ENCODE measurements at places on chromosomes 1 and 21.

- peak; percentile 70 for DNase-seq
Measured at GRCh38 chr1:12031039-12031980, 12.0 kb downstream of the MIIP start.

DNA sequence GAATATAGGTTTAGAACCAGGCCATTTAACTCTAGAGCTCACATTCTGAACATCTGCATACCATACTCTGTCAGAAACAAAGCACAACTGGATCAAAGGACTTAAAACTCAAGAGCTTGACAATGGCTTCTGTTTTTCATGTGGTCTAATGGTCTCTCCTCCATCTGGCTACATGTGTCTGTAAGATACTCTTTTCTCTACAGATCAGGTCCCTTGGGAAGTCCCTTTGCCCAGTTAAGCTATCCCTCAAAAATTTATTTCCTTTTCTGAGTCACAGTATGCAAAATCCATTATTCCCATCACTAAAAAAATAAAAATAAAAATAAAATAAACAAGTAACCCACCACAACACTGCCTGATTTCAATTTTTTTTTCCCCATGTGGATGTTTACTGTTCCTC lies 357.0 kb upstream of the PRMT6 start:
- peak; percentile 9 for DNase-seq

- peak; percentile 46 for DNase-seq
Measured at GRCh38 chr1:145729666-145730436, 10.6 kb downstream of the CD160 start.

GRCh38 chr1:10155087-10155712 lies 55.2 kb upstream of the KIF1B start:
- no peak for DNase-seq

DNA sequence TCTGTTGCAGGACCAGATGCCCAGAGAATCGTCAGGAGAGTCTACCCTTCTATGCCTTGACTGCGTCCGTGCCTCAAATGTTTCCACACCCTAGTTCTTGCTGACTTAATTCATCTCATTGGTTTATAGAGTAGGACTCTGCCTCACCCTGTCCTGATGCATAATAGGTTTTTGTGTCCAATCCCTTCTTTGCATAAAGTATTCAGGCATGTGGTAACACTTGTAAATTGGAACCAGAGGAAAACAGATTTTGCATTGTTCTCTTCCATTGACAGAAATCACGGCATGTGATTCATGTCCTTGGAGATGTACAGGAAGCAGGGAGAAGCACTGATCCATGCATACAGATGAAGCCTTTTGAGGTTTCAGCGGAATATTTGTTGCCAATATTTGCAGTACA lies 29.5 kb downstream of the PLPPR5 start:
- no peak for DNase-seq

DNA sequence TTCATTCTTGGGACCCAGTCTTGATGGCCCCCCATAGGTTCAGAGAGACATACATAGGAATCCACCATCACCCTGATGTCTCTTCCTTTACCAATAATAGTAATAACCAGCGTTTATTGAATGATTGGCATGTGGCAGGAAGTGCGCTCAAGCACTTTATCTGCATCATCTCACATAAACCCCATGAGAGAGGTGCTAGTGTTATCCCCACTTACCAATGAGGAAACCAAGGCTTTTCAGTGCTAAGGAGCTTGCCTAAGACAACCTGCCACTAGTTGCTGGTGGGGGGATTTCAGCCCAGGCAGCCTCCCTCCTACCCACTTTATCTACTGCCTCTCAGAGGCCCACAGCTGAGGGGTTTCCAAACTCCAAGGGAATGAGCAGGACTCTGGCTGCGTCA lies 7.7 kb downstream of the LGR6 start:
- DNase-seq: no peak

- DNase-seq: no peak
Measured at GRCh38 chr1:27438621-27439061, 46.2 kb downstream of the GPR3 start.

DNA sequence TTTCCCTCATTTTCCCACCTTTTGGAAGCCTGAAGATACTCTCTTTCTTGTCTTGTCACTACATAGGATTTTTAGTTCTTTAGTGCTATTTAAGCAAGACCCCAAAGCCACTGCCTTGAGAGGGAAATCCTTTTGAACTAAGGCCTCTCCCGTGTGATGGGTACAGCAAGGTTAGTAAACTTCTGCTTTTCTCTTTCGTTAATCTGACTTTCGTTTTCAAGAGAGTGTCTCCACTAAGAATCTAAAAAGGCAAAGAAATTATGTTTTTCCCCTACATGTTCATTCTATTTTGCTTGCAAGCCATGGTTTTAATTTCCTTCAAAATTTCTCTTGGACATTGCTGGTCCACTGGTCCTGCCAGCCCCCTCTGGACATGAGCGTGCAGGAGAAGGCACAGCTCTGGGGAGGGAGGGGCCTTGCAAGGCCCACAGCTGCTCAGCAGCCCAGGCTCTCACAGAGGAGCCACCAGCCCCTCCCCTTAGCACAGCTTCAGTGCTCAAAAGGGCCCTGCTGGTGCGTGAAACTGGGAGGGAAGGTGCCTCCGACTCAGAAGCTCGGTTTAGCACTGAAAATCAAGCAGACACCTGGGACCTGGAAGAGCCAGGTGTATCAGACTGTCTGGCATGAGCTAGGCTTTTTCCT lies 210.9 kb upstream of the GALNT2 start:
- peak; percentile 22 for DNase-seq

DNA sequence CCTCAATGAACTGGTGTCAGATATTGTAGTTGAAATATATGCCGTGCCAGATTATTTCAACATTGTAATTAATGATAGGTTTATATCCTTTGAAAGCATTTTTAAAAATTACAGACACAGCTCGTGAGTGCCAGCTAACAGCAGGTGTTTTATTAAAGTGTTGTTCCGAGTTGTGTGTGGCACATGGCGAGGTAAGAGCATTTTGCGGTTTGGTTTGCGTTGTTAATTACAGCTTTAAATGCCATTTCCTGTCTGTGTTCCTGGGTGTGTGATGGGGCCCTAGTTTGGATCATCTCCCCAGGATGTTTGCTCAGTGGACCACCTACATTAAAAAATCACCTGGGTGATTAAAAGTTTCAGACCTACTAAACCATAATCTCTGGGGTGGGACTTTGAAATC lies 97.4 kb downstream of the PRDM2 start:
- DNase-seq: no peak

- no peak for DNase-seq
Measured at GRCh38 chr21:15204140-15204969, 139.6 kb upstream of the NRIP1 start.

DNA sequence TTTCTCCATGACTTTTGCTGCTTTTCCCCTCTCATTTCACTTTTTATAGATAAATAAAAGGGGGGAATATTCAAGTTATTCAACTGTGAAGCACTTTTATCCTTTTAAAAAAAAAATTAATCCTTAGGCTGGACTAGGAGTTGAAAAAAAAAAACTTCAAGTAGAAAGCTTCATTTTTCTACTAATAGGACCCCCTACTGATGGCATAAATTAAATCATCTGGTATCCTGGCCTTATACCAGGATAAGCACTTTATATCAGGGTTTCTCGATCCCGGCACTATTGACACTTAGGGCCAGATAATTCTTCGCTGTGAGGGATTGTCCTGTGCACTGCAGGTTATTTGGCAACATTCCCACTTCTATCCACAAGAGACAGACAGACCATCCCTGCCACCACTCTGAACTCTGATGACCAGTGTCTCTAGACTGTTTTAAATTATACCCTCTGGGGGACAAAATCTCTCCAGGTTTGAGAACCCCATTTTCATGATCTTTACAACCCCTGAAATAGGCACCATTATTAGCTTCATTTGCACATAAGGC lies 17.6 kb downstream of the USP33 start:
- no peak for DNase-seq

- DNase-seq: peak; percentile 25
Measured at GRCh38 chr21:35905096-35905962, 155.0 kb downstream of the SETD4 start.

- peak; percentile 53 for DNase-seq
Measured at GRCh38 chr1:244347942-244348341, 103.8 kb downstream of the ADSS2 start.

DNA sequence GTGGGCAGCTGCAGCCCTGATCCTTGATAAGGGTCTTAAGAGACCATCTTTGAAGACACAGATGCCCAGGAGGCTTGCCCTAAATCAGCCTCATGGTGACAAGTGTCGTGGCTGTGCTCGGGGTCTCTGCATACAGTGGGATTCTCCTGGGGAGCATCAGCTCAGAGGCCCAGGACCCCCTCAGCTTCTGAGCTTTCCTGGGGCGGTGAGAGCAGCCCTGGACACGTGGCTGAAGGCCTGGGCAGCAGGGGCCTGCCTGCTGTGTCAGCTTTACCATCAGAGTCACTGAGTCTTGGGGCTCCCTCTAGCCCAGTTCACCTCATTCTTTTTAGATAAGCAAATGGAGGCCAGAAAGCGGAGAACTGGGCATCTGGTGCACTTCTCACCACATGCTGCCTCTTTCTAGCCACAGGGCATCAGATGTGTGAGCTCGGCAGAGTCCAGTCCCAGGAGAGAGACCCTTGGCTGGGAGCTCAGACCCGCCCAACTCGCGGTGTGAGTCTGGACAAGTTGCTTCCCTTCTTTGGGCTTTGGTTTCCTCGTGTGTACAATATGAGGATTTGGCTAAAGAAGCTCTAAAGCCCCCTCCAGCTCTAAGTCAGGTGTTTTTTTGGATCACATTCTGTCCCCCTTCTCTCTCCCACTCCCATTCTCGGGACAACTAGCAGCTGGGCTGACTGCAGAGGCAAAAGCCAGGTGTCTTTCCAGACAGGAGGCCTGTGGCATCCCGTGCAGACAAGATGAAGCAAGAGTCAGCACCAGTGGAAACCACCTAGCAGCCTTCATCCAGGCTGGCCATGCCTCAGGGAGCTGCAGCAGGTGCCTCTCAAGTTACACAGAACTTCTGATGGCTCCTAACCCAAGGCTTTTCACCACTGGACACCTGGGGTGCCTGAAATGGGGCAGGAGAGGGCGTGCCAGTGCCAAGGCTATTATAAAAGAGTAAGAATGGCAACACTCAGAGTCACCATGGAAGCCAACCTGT lies 119.1 kb downstream of the KCNN3 start:
- DNase-seq: no peak

DNA sequence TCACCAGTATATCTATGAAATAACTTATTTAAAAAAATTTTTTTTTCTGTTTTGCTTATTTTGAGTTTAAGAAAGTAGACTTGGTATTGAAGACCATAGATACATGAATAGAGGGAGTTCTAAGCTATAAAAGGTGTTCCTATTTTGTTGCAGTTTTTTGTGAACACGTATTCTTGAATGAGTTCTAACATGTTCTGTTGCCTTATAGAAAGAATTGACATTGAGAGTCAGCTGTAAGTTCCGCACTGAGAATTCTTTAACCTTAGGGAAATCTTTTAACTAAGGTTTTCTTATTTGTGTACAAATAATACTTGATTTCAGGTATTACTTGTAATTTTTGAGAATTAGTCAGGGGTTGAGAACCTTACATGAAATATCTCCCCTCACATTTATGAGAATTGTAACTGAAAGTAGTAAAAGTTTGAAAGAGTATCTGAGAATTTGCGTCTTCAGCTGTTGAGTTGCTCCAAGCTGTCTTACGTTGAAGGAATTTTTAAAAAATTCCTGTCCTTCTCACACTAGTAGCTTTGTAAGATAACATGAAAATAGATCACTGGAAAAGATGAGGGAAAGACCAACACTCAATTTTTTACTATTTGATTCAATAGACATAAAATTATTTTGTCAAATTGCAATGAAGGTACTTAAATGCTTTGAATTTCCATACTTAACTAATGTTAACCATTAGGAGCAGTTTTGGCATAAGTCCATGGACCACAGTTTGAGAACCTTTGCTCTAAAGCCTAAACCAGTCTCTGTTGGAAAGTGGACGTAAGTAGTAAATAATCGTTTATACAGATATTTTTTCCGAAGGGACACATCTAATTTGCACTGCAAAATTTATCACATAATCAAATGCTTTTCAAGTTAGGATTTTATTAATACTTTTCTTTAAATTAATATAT lies 3.8 kb downstream of the DR1 start:
- no peak for DNase-seq

GRCh38 chr1:211612786-211613107 lies 33.8 kb upstream of the SLC30A1 start:
- DNase-seq: no peak

DNA sequence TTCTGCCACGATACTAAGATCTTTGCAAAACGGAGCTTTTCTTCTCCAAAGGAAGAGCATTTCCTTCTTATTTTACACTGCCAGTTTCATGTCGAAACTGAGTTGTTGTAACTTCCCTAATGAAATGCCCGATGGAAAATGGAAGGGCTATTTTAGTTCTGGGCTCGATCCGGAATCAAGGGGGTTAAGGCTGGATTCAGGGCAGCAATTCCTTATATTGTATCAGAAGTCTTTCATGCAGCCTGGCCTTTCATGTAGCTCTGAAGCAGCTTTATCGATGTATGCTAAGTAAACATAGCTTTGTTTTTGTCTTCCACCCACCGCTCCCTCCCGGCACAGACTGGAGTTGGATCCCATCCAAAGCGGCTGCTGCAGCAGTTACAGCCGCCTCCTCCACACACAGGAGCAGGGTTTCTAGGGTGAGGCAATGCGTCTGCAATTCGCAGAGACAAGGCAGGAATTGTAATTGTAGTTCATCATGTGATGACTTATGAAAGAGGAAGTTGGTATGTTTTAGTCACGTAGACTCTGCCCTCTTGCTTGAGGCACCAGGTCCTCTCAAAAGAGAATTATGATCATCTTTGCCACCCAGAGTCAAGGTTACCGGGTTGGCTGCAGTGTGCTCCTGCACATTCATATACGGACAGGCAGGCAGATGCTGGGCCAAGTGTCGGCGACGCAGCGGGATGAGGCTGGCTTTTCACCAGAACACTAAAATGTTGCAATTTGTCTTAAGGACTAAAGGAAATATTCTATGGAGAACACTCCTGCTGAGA lies 2.6 kb upstream of the IRF2BP2 start:
- peak; percentile 86 for DNase-seq

DNA sequence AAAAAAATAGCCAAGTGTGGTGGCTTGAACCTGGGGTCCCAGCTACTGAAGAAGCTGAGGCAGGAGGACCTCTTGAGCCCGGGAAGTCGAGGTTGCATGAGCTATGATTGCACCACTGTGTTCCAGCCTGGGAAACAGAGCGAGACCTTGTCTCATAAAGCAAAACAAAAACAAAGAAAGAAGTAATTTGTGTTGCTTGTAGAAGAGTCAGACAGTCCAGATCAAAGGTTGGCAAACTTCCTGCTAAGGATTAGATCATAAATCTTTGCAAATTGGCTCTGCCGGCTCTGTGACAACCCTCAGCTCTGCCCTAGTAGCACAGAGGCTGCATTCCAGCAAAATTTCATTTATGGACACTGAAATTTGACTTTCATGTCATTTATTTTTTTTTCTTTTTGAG lies 19.0 kb upstream of the MFN2 start:
- no peak for DNase-seq

DNA sequence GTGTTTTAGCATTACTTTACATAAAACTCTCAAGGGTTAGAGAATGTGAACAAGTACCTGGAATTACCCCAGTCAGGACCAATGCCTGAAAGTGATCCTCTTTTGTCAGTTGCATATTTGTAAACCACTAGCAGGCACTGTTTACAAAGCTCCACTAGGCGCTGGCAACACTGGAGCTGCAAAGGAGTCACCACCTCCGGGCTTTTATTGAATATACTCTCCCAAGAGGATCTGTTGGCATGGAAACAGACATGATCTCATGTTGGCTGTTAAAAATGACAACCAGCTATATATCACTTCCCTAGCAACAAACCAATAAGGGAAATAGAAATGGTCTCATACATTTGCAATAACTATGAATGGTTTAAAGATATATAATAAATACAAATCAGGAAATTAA lies 116.0 kb downstream of the TTLL7 start:
- DNase-seq: peak; percentile 48

Data from AG08395 (cell line).